ENCODE measurements at places on chromosomes 3 and 15.

DNA sequence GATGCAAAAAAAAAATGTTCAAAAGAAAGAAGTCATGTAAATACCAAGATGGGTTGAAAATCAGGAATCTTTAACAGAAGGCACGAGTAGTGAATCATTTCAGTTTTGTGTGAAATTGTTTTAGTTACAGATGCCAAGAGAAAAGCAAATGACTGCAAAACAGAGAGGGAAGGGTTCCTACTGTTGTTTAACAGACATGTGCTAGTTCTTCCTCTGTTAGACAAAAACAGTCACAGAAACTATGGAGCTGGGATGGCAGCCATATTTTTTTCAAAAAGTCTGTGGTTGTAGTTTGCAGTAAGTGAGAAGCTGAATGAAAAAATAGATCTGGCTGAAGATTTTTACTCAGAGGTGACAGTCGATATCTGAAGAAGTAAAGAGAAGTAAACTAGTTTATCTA is 511.9 kb downstream of the ZIC1 start:
- no peak for DNase-seq

DNA sequence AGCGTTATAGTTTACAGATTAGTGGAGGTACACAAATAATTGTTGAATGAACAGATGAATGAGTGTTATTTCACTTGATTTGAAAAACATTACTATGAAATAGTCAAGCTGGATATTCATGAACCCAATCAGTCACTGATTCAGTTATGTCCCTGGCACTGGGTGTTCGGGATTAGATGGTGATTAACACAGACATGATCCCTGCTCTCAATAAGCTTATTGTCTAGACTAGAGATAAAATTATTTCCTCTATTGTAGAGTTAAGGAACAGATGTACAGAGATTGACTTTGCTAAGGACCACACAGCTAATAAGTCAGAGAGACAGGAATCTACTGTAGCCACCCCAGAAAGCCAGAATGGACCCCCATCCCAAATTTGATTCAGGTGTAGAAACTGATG is 963 bp downstream of the GRAMD1C start:
- peak; percentile 12 for DNase-seq

DNA sequence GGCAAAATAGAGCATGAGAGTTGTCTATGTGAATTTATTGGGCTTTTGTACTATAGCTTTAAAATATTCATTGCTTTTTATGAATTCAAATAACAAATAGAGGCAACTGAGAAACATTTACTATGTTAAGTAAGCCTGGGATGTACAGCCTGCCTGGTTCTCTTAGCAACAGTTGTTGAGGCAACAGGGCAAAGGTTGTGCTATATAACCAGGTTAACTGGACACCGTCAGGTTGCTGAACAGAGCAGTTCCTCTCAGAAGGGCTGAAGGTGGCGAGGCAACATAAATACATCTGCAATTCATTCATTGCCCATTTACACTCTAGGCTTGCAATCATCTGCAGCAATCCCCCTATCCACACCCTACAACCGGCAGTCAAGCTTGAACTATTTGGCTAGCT is 78.2 kb downstream of the GTF2E1 start:
- DNase-seq: no peak

DNA sequence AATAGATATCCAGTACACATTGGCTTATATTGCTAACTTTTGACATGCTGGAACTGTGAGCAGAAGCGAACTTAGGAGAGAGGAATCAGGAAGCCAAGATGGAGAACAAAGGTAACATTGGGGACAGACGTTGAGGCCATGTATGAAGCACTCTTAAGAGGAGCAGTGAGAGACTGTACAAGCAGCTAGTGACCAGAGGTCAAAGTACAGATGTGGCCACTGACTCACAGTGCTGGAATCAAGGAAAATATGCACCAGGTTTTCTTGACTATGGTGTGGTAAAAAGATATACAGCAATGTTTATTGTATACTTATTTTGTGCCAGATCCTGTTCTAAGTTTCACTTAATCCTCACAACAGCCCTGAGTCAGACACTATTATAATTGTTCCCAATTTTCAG is 2.0 kb upstream of the IL20RB start:
- DNase-seq: no peak

DNA sequence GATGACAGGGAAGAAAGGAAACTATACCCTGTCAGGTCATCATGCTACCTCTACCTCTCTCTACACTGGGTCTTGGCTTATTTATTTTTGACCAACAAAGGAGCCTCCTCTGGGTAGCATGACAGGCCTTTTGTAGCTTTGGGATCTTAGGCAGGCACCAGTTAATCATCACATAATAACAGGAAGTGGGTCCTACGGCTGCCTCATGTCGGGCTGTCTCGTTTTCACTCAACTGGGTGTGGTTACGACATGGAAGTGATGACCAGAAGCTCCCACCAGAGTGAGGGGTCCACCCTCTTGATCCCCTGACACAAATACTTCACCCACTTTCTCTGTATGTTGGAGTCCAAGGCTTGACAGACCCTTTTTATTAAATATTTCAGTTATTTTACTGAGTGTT is 105.3 kb downstream of the CD47 start:
- DNase-seq: peak; percentile 29

DNA sequence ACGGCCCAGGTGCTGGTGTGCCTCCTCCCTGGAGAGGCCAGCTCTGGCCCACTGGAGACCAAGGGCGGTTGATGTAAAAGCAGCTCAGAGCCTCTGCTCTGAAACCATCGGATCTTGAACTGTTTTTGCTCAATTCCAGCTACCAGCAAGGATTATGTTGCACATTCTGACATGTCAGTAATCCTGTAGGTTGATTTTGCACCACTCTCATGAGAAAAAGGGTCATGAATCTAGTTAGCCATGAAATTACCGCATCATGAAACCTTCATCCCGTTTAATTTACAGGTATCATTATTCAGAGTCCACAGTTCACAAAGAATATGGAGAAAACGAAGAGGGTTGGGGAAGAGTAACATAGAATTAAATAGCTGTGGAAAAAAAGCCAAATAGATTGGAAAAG is 120.4 kb upstream of the NSMCE3 start:
- DNase-seq: no peak

GRCh38 chr3:110174908-110175307 is 837.6 kb upstream of the DPPA4 start:
- no peak for DNase-seq

Data from A673 (cell line).